ENCODE measurements at places on chromosomes 1 and 21.

DNA sequence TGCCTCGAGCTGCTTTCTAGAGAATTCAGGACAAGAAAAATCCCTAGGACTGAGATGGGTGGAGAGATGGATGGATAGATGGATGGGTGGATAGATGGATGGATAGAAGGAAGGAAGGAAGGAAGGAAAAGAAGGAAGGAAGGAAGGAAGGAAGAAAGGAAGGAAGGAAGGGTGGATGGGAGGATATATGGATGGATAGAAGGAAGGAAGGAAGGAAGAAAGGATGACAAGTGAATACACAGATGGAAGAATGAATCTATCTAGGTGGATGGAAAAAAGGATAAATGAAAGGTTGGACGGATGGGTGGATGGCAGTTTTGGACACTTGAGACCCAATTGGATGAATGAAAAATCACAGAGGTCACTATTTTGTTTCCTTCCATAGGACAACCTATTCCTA lies 120.4 kb upstream of the KAZN start:
- no peak for DNase-seq

DNA sequence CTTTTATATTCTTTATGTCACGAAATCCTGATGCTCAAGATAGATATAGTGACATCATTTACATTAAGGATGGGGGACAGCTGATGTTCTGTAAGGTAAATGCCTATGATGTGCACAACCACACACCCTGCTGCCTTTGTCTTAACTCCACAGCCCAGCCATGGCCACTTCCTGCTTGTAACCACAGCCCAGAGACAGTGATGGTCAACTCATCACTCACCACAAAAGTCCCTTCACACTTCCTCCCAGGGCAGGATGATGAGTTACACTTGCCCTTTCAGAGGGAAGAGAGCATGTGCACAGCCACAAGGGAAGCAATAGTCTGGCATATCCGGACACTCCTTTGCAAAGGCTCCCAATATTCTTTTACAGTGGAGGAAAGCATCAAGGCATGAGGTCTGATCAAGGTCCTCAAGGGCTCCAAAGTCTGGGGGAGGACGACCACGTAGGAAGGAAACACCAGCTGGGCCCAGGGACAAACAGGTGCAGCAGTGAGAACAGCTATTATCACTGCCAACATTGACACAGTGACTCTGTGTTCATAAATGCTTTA lies 53.8 kb downstream of the PLPP3 start:
- DNase-seq: no peak

- no peak for DNase-seq
Measured at GRCh38 chr1:192700834-192701271, 64.9 kb downstream of the RGS13 start.

DNA sequence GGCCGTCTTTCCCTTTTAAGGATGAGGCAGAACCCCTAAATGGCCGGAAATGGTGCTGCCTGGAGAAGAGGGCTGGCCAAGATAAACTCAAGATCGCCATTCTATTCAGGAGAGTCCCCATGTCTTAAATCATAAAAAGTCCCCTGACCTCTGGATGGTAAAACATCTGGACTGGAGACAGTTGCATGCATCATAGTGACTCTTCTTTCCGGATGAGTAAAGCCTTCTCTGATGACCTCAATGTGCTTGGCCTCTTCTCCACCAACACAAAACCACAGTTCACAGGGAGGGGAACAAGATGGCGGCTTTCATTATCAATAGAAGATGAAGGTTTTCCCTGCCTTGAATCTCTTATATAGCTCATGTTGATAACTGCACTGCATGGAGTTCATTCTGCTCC lies 27.5 kb upstream of the H6PD start:
- DNase-seq: no peak

- DNase-seq: no peak
Measured at GRCh38 chr21:35943752-35944151, 116.6 kb downstream of the SETD4 start.

- DNase-seq: no peak
Measured at GRCh38 chr1:245181158-245181517, 26.4 kb downstream of the KIF26B start.

DNA sequence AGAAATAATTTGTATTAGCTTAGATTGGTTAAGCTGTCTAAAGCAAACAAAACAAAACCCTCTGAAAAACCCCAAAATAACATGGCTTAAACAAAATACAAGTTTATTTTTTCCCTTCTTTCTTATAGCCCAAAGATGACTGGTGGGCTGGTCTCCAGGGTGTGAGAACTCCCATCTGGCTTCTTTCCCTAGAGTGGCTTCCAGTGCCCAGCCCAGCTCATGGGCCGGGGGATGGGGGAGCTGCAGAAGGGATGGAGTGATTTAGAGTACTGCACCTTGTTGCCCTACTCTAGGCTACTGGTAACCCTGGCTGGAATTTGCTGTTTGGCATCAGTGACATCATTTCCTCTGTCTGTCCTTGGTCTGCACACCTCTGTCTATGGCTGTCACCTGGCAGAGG lies 223.0 kb downstream of the PBX1 start:
- DNase-seq: no peak

GRCh38 chr1:214224611-214225354 lies 56.2 kb upstream of the SMYD2 start:
- DNase-seq: no peak

- DNase-seq: no peak
Measured at GRCh38 chr21:44723177-44724131, 12.1 kb upstream of the TSPEAR start.

GRCh38 chr1:8020032-8020431 lies 6.1 kb downstream of the ERRFI1 start:
- DNase-seq: no peak

DNA sequence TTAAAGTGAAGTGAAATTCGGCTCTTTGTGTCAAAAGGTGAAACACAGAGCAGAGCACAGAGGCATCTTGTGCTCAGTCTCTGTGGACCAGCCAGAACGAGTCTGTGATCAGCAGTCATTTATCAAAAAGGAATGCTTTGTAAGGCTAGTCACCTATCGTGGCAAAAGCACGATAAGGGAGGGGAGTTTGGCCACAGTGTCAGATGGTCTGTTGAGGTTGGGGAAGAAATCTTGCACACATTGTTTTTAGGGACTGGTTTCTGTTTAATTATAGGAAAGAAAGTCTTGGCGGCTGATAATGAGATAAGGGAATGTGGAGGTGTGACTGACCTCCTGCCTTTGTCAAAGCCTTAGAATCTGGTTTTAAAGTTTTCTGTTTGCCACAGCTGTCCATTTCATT lies 58.2 kb upstream of the KIAA1614 start:
- DNase-seq: no peak

GRCh38 chr1:163744301-163744887 lies 422.6 kb downstream of the NUF2 start:
- no peak for DNase-seq

DNA sequence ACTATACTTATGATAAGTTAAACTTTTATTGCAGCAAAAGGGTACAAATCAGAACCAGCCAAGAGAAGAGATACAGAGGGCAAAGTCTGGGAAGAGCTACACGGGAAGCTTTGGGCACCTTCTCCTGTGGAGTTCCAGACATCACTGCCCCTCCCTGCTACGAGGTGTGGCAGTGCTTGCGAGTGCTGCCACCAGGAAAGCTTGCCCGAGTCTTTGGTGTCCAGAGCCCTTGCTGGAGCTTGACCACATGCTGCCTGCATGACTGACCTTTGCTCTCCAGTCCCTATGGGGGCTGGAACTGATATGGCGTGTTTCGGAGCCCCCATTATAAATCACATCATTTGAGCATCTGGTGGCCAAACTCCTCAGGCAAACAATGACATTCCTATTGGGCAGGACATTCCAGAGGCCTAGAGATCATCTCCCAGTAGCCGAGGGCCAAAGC lies 23.4 kb downstream of the PLEKHO1 start:
- DNase-seq: no peak

GRCh38 chr1:222096883-222097282 lies 355.0 kb upstream of the DUSP10 start:
- no peak for DNase-seq

DNA sequence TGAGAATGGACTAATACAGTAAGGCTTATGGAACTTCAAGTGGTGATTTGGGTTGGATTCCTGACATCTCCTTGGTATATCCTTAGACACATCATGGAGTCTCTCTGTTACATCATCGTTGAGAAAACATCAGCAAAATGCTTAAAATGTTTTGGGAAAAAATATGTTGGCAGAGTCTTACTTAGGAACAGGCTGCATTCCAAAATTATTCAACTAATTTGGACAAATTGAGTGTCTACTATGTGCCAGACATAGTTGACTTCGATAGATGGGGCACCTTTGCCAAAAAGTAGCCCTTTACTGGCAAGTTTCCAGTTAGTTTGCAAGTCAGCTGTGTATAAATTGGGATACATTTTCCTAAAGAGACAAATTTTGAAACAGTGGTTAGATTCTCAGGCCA lies 253.4 kb upstream of the ST6GALNAC5 start:
- DNase-seq: no peak

DNA sequence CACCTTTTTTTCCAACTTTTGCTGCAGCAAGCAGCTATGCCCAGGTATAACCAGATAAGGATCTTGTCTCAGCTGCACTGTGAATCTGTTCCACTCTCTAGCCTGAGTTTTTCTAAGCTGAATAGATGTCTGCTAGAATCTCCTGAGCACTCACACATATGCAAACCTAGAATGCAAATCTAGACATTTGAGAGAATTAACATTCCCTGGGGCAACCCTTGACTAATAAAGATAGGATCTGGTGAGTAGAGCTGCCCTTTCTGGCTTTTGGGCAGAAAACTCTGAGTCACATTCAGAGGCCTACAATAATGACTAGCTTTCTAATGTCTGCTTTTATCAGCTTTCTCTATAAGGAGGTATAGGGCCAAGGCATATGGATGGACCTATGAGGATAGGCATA lies 61.4 kb upstream of the BARHL2 start:
- no peak for DNase-seq

- DNase-seq: no peak
Measured at GRCh38 chr1:205452364-205452763, 3.5 kb downstream of the BLACAT1 start.

- DNase-seq: no peak
Measured at GRCh38 chr1:36888811-36889477, 145.4 kb downstream of the GRIK3 start.

- no peak for DNase-seq
Measured at GRCh38 chr1:3545363-3546047, 65.8 kb downstream of the MEGF6 start.

- DNase-seq: peak; percentile 71
Measured at GRCh38 chr1:113930499-113931161, 1.5 kb downstream of the HIPK1 start.

DNA sequence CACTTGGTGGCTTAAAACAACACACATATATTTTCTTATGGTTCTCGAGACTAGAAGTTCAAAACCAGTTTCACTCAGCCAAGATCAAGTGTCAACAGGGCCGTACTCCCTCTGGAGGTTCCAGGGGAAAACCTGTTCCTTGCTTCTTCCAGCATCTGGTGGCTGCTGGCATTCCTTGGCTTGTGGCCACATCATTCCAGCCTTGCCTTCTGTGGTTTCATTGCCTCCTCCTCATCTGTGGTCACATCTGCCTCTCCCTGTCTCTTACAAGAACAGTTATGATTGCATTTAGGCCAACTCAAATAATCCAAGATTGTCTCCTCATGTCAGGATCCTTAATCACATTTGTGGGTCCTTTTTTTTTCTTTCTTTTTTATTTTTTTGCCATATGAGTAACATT lies 240.7 kb upstream of the HOOK1 start:
- DNase-seq: no peak

DNA sequence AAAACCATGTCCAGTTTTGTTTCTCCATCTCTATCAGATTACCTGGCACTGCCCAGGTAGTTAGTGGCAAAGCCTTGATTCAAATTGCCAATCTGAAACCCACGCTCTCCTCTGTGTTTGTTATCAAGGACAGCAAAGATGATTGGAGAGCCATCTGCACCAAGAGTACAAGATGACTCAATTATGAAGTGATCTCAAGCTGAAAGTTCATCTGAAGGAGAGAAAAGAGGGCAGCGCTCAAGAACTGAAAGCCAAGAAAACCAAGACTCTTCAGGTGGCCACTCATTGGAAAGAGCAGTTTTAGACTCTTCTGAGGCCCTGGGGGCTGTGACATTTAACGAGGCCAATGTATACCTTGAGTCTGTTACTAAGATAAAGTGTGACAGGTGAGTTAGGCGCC lies 13.8 kb downstream of the RXRG start:
- DNase-seq: no peak

DNA sequence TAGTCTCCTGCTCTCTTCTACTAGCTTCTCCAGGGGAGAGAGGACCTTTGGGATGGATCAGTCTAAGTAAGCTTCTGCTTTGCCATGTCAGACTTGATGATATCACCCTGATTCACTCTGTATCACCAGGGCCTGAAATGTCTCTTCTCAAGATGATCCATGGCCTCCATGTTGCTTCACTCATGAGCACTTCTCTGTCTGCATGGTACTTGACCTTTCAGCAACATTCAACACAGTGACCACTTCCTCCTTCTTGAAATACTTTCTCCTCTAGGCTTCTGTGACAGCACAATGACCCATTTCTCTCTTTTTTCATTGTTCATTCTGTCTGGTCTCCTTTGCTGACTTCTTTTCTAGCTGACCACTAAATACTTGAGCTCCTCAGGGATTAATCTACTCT lies 35.3 kb upstream of the NGF start:
- no peak for DNase-seq

DNA sequence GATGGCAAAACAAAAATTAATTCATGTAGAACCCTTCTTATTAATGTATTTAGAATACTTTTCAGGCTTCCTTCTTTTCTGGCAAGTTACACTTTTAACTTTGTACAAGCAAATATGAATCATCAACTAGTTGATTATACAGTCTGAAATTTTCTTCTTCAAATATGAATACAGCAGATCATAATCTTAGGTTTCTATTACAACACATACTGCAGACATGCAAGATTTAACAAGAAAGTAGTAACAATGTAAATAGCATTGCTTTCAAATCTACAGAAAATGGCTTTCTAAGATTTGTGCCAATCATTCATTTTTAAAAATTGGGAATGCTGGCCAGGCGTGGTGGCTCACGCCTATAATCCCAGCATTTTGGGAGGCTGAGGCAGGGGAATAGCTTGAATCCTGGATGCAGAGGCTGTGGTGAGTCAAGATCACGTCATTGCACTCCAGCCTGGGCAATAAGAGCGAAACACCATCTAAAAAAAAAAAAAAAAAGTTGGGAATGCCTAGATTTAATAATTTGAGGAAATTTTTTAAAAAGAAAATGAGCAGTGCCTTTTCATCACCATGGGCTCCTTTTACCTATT lies 68.4 kb upstream of the DPYD start:
- DNase-seq: no peak

DNA sequence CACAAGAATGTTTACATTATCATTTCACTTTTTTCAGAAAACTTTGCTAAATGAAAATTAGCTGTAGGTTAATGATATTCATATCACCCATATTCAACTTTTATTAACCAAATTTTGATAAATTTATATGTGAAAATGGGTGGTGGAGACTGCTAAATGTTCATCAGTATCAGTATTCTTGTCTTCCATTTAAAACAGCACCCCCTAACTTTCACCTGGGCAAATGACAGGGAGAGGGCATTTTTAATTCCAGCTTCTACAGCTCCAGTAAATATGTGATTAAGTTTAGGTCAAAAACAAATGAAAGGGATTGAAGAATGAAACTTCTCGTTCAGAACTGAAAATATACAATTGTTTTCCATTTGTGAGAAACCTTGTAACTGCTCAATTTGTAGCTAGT lies 722.2 kb downstream of the KCNT2 start:
- no peak for DNase-seq

- DNase-seq: peak; percentile 46
Measured at GRCh38 chr1:98053471-98054366, 132.9 kb upstream of the DPYD start.

- DNase-seq: no peak
Measured at GRCh38 chr21:36861595-36862323, 104.7 kb downstream of the HLCS start.

Measured in stimulated activated CD4-positive, alpha-beta T cell treated with anti-CD3 and anti-CD28 coated beads, Interleukin-4, amount 100 ng/mL, for 48 hours (primary cell).